GM12878 (cell line): ENCODE measurements at places on chromosomes 11 and 22. TPM values are rescaled to one million over a fixed set of nuclear protein-coding genes. Genes with fewer than 3 reads are reported as not detected.

Gene LINC01488
- not detected in 2 replicates for total RNA-seq

Gene KCNJ1
- not detected in 2 replicates for total RNA-seq

Gene MS4A12
- total RNA-seq = not detected in 2 replicates

Gene ACER3
- total RNA-seq = 11.1 and 13.9 TPM in 2 replicates

DNA sequence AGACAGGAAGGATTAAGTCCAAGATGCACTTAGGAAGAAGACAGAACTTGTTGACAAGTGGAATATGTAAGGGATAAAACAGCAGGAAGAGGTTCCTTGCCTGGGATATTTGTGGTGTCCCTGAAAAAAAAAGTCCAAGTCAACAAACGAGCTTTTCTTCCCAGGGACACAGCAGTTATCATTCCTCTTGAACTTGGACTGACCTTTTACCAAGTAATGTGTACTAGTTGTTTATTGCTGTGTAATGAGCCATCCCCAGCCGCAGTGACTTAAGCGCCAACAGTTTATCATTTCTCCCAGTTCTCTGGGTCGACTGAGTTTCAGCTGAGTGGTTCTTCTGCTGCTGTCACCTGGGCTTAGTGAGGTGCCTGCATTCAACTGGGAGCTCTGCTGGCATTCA, 37.0 kb downstream of the KREMEN1 start:
- no peak for DNase-seq

GRCh38 chr11:18748766-18749365, 22.9 kb upstream of the IGSF22 start:
- DNase-seq = no peak

DNA sequence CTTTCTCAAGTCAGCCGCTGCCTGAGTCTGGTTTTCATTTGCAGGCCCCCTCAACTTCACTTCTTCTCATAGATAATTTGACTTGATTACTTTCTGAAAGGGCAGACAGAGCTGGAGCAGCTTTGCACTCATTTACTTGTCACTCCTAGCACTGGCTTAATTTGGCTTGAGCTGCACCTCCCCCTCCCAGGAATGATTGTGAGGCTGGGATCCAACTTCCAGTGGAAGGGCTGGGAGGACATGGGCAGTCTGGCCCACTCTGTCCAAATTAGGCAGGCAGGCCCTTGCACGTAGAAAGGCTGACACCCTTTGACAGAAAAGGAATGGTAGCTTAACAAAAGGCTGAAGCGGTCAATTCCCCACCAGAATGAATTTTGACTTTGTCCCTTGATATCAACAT, 453.9 kb downstream of the ETS1 start:
- DNase-seq = no peak

DNA sequence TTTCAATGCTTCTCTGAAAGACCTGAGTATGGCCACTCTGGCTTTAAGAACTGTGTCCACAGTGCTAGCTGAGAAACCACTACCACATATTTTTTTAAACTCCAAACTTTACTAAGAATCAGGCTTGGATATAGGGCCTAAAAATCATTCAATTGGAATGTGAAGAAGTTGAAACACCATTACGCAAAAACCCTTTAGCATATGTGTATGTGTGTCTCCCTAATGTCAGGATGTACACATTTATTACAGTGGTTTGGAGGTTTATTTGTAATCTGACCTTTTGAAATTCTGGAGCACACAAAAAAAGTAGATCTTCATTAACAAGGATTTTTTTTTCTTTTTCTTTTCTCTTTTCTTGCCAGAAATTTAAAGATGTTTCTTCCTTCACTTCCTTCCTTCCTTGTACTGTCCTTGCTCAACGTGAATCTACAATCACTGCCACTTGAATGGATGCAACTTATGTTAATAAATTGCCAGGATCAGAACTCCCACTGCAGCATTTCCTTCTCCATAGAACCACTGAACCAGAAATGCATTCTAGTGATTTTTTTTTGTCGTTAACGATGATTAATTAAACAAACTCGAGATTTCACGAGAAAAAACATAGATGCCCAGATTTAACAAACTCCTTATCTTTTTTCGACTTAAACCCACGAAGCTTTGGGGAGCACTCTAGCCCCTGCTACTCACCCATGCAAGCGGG, 3.1 kb upstream of the ADM start:
- no peak for DNase-seq

GRCh38 chr11:44286268-44286880, 23.6 kb downstream of the ALX4 start:
- DNase-seq = peak; percentile 2
